NCI-H226 (cell line): ENCODE measurements at places on chromosomes 16 and 17.
A peak's percentile ranks its signal among the peaks of the same experiment; 100 is the strongest.

DNA sequence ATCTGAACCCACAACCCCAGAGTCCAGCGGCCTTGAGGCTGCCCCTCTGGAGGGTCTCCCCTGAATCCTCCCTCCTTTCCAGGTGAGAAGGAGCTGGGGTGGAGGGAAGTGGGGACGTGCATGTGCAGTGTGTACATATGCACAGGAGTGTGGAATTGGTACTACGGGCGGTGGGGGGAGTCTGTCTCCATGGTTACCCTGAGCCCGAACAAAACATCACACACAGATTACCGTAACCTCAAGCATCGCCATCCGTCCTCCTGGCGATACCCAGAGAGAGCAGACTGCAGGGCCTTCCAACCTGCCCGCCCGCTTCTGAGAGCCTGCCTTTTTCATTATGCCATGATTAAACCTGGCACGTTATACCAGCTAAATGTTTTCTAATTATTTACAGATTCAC lies 25.1 kb downstream of the GSG1L start:
- DNase-seq = no peak

DNA sequence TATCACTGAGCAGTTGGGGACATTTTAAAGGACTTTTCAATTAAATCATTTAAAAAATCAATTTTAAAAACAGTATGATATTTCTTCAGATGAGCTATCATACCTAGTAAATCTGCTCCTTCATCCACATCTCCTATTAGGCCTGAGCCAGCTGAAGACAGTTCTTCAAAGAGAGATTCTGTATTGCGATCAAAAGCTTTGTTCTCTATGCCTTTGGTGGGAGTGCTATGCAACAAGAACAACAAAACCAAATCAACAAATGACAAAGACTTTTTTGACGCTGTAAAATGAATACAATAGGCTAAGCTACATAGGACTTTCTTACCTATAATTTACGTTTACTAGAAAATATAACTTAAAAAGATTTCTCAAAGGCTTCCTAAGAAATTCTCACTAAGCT lies 106.5 kb downstream of the SPAG9 start:
- no peak for DNase-seq

DNA sequence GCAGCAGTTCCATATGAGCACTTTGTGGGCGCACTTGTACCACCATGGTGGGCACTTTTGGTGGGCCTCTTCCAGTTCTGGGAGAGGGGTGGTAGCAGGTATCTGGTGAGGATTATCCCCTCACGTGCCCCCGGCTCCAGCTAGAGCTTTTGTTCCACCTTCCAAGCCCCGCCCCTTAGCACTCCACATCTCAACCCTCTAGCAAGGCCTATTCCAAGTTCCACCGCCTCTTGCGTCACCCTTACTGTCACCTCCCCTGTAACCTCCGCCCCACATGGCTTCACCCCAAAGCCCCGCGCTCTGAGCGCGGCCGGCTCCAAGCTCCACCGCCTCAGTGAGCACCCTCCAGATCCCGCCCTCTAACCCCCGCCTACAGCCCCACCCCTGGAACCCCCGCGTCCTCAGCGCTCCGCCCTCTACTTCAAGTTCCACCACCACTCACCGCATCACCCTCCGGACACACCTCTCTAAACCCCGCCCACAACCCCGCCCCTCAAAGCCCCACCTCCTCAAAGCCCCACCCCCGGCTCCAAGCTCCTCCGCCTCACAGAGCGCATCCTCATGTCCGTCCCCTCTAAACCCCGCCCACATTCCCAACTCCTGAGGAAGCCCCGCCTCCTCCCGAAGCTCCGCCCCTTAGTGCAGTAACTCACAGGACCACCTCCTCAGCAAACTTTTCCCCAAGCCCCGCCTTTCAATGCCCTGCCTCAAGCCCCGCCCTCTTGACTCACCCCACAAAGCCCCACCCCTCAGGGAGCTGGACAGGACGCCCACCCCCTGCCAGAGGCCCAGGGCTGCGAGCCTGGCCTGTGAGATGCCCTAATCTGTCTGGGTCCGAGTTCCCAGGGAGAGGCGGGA lies 11.1 kb downstream of the SCN4A start:
- peak; percentile 85 for DNase-seq

GRCh38 chr17:55454906-55455474 lies 33.4 kb upstream of the MMD start:
- peak; percentile 76 for DNase-seq
